ENCODE measurements at places on chromosomes 6 and 20.
A peak's percentile ranks its signal among the peaks of the same experiment; 100 is the strongest.

DNA sequence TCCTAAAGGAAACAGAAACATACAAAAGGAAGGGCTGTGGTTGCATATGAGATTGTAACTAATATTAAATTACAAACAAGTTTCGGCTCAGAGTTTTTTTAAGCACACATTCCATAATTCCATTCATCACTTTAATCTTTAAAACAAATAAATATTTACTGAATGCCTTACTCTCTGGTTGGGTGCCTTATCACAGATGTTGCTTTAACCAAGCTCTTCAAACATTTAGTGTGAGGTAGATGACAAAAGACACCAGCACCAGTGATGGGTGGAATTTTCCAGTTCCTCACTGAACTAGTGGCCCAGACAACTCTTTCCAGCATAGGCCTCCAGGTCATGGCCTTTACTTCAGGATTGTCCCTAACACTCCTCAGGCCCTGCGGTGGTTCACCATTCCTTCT lies 58.7 kb downstream of the ARHGAP18 start:
- DNase-seq = no peak

- no peak for DNase-seq
Measured at GRCh38 chr6:37050045-37050853, 44.8 kb downstream of the FGD2 start.

- no peak for DNase-seq
Measured at GRCh38 chr20:535958-536357, 7.6 kb downstream of the CSNK2A1 start.

GRCh38 chr20:35344354-35344837 lies 52.2 kb upstream of the FAM83C start:
- no peak for DNase-seq

- no peak for DNase-seq
Measured at GRCh38 chr6:46888031-46888430, 33.7 kb downstream of the ADGRF5 start.

DNA sequence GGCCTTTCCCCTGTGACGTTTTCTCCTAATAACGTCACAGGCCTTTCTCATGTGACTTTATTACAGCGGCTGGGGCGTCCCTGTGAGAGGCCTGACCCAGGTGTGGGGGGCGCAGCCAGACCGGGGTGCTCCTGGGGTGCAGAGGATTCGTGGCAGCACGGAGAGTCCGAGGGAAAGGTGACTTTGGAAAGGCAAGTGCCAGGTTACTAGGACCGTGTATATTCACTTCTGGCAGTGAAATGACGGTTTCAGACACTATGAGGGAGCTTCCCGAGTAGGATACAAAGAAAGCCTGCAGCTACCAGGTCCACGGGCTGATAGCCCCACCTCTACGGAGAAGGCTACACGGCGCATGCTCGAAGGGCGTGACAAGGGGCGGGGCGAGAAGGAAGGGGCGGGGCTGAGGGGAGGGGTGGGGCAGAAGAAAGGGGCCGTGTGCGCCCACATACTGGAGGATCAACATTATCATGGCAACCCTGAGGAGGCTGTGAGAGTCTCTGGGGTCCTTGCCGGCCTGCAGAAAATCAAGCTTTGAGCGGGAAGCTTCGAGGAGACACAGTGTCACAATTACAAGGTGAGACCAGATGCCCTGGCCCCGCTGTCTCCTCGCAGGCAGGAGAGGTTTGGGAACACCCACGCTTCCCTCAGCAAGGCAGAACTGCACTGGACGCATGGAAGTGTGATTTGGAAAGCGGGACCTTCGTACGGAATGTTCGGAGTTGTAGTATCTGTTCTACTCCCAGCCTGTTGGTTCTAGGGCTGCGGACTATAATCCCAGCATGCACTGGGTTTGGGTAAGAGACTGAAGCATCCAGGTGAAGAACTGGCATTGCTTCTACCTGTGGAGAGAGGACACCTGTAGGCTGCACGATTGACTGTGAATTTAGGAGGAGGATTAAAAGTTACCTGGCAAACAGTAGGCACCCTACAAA lies 54.4 kb upstream of the ZNF337 start:
- DNase-seq = no peak

GRCh38 chr6:148422085-148422484 lies 79.4 kb downstream of the SASH1 start:
- DNase-seq = no peak

DNA sequence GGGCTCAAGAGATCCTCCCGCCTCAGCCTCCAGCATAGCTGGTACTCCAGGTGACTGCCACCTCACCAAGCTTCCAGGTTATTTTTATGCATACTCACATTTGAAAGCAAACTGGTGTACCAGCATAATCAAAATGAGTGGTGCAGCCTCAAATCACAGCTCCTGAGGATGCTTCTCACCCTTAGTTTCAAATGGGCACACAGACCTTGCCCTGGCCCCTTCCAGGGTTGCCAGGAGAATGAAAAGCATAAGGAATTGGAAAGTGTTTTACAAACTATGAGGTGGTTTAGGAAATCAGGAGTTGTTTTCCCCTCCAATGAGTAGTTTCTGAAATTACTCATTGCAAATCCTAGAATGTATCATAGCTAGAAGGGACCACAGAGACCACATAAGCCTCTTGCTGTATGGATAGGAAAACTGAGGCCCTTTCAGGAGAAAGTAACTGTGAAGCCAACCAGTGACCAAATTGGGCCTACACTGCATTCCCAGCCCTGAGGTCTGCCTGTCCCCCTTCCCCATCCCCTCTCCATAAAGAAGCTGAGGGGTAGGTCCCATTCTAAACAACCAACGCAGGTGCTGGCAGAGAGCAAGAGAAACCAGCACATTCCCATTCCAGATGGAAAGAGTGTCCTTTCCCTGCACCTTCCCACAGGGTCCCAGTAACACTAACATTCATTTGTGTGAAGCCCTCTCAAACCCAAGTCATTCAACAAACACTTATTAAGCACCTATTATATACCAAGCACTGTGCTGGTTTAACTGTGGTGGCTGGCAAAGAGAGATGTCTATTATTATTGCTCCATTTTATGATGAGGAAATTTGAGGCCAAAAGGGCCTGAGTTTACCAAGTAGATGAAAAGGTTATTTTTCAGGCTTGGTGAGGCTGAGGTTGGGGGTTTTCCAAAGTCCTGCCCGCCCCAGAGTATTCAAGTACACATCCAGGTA lies 2.1 kb upstream of the E2F1 start:
- no peak for DNase-seq

GRCh38 chr6:108200631-108201030 lies 34.8 kb downstream of the NR2E1 start:
- peak; percentile 28 for DNase-seq

GRCh38 chr6:2848851-2849250 lies 7.2 kb upstream of the SERPINB1 start:
- DNase-seq = no peak

GRCh38 chr6:31122791-31123706 lies 2.8 kb upstream of the CDSN start:
- peak; percentile 57 for DNase-seq

- DNase-seq = peak; percentile 19
Measured at GRCh38 chr6:81204731-81205130, 547.8 kb downstream of the TENT5A start.

GRCh38 chr6:151096691-151097606 lies 142.8 kb upstream of the AKAP12 start:
- DNase-seq = no peak

DNA sequence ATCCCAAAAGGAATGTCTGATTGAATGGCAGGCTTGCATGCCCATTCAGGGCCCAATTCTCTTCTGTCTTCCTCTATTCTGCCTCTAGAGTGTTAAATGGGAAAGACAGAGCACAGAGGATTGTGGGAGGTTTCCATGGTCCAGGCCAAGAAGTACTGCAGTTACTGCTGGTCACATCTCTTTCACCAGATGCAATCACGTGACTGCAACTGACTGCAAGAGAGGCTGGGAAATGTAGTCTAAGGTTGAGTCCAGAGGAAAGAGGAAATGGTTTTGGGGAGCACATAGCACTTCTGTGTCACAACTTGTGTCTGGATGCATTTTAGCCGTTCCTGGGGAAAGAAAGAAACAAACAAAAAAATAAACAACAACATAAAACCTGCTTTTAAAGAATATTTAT lies 336.4 kb upstream of the BTBD3 start:
- DNase-seq = no peak

DNA sequence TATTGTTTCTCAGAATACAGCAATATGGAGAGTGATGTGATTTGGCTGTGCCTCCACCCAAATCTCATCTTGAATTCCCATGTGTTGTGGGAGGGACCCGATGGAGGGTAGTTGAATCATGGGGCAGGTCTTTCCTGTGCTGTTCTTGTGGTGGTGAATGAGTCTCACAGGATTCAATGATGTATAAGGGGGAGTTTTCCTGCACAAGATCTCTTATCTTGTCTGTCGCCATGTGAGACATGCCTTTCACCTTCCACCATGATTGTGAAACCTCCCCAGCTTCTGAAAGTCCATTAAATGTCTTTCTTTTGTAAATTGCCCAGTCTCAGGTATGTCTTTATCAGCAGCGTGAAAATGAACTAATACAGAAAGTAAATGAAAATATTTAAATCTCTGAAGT lies 234.8 kb upstream of the TENT5A start:
- DNase-seq = no peak

- no peak for DNase-seq
Measured at GRCh38 chr6:131400779-131401496, 172.1 kb upstream of the ARG1 start.

GRCh38 chr6:132041706-132042105 lies 90.5 kb upstream of the CCN2 start:
- DNase-seq = no peak

- DNase-seq = no peak
Measured at GRCh38 chr6:139433631-139434419, 59.4 kb upstream of the CITED2 start.

DNA sequence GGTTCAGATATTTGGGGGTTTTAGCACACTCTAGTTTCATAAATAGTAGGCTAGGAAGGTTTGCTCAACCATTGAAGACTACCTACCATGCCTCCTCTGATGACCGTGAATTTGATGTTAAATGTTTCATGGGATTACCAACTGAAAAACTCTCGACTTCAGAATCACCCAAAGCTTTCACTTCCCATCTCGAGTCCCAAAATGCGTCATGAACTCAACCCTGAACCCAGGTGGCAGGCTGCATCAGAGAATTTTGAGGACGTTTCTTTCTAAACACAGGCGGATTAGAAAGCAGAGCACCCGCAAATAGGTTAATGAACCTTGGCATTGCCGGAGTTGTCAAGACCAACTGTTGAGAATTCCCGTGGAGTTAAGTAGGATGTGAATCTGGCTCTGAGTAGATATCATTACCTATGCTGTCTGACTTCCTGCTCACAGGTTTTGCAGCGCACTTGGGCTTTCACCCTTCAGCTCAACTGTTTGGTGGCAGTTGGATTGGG lies 98.4 kb upstream of the ADTRP start:
- DNase-seq = no peak

DNA sequence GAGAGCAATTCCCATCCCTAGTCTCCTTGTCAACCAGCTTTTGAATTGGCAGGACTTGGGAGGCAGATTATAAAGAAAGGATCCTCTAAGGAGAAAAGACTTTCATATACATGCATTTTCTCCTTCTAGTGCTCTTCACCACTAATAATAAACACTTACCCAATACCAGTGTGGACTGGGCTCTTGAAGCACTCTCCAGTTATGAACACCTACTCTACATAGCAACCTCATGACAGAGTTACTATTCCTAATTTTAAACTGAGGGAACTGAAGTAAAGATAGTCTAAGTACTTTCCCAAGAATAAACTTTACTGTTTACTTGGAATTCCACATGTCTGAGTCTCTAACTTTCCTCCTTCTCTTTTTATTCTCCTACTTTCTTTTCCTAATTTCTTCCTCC lies 4.8 kb downstream of the COL9A1 start:
- no peak for DNase-seq

GRCh38 chr6:16504609-16505008 lies 256.7 kb downstream of the ATXN1 start:
- DNase-seq = no peak

GRCh38 chr6:71387179-71387578 lies 98.6 kb downstream of the OGFRL1 start:
- no peak for DNase-seq

DNA sequence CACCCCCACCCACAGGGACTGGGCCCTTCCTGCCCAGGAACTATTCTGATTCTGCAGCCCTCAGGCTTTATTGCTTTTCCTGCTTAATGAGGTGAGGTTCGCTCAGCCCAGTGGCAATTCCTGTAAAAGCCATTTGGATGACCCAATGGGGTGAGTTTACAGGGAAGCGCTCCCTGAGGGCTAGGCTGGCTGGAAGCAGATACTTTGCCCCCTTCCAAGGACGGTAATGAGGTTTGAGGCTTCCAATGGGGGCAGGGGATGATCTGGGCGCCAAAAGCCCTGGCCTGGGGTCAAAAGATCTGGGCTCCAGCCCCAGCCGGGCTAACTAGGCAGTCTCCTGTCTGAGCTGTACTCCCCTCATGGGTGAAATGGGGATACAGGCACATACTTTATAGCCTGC lies 41.8 kb downstream of the RIPOR3 start:
- no peak for DNase-seq

GRCh38 chr20:50713657-50714101 lies 17.7 kb upstream of the PARD6B start:
- no peak for DNase-seq

GRCh38 chr6:167781868-167782267 lies 44.8 kb upstream of the AFDN start:
- DNase-seq = no peak

DNA sequence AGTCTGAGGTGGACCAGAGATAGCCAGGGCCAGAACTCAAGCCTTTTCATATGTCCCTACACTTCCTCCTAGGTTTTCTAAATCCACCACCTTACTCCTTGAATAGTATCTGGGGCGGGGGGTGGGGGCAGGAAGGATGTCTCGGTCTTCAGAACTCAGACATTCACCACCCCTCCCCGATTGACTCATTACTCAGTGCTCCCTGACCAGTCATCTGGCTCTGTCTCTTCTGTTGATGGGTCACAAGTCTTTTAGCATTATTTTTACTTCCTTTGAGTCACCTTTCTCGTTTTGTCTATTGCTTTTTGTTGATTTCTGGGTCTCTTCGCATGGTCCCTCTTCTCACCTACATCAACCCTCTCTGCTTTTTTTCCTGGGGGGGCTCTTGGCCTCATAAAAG lies 23.3 kb downstream of the NOX3 start:
- DNase-seq = no peak

DNA sequence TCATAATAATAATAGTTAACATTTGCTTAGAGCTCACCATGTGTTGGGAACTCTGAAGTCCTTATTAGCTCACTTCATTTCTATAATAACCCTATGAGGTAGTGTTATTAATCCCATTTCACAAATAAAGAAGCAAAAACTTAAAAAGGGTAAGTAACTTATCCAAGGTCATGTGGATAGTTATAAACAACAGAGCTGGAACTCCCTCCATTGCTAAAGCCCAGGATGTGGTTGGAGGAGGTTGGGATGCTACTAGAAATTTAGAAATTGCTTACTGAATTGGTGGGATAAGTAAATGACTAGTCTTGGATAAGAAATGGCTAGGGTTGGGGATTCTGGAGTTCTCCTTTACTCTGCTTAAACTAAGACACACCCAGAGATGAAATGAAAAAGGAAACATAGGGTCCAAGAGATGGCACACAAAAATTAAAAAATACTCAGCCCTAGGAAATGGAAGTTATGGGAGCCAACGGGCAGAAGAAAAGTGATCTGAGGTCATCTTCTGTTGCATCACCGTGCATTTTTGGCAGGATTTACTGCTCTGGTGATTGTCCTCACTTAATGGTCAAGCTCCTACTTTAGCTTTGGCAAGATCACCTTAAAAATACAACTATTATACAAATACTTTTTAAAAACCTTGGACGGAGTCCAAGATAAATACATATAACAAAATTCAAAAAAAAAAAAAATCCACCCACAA lies 7.7 kb upstream of the CLIC5 start:
- peak; percentile 63 for DNase-seq

- no peak for DNase-seq
Measured at GRCh38 chr20:62136283-62137091, 6.7 kb downstream of the PSMA7 start.

- no peak for DNase-seq
Measured at GRCh38 chr6:90285042-90285481, 11.6 kb downstream of the BACH2 start.

Measured in stromal cell of bone marrow (primary cell).